ENCODE measurements at places on chromosomes 4 and X.

DNA sequence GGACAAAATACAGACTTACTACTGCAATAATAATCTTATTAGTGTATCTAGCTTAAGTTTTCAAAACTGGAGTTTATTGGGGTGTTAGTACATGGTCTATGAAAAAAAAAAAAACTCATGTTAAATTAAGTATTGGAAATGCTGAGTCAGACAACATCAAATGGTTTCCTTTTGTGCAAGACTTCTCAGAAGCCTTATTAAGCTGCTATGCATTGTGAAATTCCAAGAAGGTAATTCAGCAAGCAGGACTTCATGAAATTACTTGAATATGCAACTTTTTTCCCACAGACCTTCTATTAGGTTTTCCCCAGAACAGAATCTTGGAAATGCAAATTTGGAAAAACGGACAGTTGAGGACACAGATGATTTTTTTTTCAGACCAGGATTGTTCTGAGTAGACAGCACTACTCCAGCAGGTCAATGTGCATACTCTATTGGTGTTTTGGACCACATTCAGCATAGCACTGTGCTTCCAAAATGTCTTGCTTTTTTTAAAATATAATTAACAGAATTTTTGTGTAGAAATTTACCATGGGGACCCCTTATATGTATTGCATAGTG, 568.8 kb upstream of the TENM3 start:
- no peak for DNase-seq

- DNase-seq: no peak
These were observed 85.4 kb downstream of the INTS6L start for GRCh38 chrX:135605906-135606305.

DNA sequence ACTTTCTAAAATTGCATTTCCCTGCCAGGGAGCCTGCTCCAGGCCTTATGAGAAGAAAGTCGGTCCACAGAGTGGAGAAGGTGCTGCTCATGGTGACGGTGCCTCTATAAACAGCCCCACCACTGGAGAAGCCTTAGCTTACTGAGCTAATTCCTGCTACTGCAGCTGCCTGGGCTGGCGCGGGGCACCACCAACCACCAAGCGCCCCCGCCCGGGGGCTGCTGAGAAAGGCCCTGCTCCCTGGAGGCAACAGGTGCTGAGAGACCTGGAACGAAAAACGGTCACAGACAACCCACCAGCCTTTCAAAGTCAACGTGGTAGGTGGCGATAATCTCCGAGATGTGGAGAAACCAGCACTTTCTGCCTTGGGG, 2.9 kb downstream of the HCFC1 start:
- DNase-seq: no peak

GRCh38 chrX:66680451-66680850, 41.6 kb upstream of the EDA2R start:
- DNase-seq: no peak

DNA sequence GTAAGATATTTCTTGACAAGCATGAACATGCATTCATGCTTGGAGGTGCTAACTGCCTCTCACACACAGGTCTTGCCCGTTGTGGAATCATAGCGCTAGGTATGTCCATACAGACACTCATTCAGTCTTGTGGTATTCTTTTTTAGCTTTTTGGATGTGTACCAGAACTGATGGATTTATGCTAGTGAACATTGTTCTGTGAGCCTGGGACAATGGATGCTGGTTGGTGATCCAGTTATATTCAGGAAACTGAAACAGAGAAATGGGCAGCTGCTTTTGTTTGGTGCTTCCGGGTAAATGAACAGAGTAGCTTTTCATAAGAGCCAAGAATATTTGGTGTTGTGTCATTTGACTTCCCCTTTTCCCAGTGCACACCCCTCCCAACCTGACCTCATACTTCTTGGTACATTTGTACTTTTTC, 78.9 kb upstream of the SLC4A4 start:
- DNase-seq: no peak

DNA sequence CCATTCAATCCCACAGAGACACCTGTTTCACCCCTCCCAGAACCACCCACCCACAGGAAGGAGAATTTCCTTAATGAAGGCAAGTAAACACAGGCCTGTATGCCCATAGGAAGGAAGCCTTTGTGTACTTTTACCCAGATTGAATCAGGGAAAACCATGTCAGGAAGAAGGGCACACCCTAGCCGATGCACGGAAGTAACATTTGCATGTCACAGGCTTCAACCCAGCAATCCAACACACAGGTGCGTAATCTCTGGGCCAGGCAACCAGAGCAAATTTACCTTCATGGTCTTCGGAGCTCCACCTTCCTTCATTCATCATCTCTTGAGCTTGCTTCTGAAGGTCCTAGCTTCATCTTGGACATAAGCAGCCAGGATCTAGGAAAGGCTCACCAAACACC, 206.3 kb downstream of the SHROOM3 start:
- DNase-seq: no peak

- DNase-seq: no peak
These were observed at the start of gene BEX4 for GRCh38 chrX:103214870-103215424. TSS of gene BEX4 (plus strand) at chrX:103215108. CDS start at chrX:103216154, 1,046 bp downstream.

DNA sequence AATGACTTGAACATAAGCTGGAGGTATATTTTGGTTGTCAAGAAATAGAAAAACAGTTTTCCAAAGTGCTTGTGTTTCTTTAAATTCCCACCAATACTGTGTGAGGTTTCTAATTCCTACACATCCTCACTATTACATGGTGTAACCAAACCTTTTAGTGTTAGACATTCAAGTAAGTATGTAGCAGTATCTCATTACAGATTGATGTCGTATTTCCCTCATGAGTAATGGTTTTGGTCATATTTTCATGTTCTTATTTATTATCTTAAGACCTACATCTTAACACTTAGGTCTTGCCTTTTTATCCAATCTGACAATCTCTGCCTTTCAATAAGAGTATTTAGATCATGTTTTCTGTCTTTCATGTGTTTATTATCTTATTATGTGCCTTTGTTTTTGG, 253.7 kb upstream of the ANXA10 start:
- no peak for DNase-seq

- DNase-seq: no peak
These were observed 44.2 kb upstream of the TMEM131L start for GRCh38 chr4:153421941-153422340.

DNA sequence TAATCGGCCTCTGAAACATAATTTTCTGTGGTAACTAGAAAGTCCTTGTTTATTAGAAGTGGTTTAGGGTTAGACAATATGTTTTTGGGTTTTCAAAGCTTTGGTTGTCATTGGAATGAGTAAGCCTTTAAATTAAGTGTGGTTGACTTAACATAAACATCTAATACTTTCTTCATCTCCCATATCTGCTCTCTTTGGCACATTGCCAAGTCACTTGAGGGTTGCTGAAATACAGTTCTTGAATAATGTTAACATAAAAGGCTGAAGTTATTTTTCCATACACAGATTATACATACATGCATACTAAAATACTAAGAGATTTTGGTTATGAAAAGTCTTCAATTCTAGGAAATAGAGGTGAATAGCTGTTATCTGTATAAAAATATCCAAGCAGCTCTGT, 241.7 kb upstream of the BMP3 start:
- DNase-seq: no peak

DNA sequence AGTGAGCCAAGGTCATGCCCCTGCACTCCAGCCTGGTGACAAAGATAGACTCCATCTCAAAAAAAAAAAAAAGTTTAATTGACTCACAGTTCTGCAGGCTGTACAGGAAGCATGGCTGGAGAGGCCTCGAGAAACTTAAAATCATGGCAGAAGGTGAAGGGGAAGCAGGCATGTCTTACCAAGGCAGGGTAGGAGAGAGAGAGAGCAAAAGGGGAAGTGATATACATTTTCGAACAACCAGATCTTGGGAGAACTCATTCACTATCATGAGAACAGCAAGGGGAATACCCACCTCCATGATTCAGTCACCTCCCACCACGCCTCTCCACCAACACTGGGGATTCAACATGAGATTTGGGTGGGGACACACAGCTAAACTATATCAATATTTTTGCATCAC, 315.2 kb upstream of the HTR2C start:
- DNase-seq: no peak

- DNase-seq: no peak
These were observed 117.7 kb downstream of the ADAM29 start for GRCh38 chr4:175035905-175036304.

DNA sequence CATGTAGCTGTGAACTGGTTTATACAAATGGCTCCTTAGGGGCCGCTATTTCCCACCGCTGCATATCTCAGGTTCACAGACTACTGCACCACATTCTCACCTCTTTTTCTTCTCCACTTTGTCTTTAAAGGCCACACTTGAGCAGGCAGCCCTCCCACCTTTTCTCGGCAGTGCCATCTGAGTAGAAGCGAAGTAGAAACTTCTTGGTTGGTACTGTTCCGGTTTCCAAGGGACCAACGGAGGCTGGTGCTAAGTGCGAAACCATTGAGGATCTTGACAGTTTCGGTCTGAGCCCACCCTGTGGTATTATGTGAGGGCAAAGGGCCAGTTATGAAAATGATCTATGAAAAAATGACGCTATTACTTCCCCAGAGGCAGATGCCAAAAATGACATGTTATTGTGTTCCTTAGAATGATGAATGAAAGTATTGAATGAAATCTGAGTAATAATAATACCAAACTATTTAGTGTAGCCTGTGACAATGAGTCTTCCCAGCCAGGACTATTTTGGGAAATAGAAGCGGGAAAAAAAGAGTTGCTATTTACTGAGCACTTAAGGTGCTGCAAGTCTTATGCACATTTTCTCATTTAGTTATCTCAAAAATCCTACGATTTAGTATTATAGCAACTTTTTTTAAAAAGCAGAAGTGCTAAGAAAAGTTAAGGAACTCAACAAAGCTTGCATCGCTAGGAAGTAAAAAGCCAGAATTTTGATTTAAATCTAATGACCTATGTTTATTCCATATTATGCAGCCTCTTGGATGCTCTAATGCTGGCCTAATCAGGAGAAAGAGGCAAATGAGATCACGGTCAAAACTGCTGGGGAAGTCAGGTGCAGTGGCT, 29.6 kb upstream of the CHRNA9 start:
- no peak for DNase-seq

DNA sequence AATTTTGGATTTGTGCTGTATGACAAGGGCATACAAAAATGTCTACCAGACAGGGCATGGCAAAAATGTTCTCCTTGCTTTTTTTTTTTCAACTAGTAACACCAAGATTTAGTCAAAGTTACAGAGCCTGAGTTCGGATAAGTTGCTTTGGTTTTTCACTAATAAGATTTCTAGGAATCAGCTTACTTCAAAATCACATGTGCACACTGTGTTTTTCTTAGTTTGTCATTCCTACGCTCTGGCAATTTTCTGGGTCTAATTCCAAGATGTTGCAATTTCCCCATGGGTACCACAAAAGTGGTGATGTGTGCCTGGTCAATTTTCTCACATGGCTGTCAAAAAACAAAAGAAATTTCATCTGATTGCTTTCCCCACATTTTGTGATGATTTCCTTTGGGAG, 6.3 kb downstream of the C1QTNF7 start:
- DNase-seq: no peak

- DNase-seq: no peak
These were observed 1112.4 kb downstream of the STIM2 start for GRCh38 chr4:27973056-27973455.

GRCh38 chr4:164550989-164551712, 202.8 kb upstream of the SMIM31 start:
- no peak for DNase-seq

- DNase-seq: no peak
These were observed 1788.0 kb upstream of the TENM3 start for GRCh38 chr4:180455226-180455625.

- DNase-seq: no peak
These were observed 210.6 kb upstream of the KLF3 start for GRCh38 chr4:38453253-38453881.

- no peak for DNase-seq
These were observed 324.2 kb downstream of the PCDH19 start for GRCh38 chrX:100085846-100086245.

GRCh38 chr4:25809996-25810395, 52.8 kb downstream of the SEL1L3 start:
- no peak for DNase-seq

GRCh38 chrX:34275699-34276098, 143.6 kb upstream of the FAM47A start:
- DNase-seq: no peak

- no peak for DNase-seq
These were observed 824.0 kb downstream of the STIM2 start for GRCh38 chr4:27684610-27685011.

GRCh38 chr4:184911310-184911709, 85.5 kb upstream of the ACSL1 start:
- no peak for DNase-seq

GRCh38 chr4:145446184-145446583, 35.5 kb upstream of the SMAD1 start:
- no peak for DNase-seq

DNA sequence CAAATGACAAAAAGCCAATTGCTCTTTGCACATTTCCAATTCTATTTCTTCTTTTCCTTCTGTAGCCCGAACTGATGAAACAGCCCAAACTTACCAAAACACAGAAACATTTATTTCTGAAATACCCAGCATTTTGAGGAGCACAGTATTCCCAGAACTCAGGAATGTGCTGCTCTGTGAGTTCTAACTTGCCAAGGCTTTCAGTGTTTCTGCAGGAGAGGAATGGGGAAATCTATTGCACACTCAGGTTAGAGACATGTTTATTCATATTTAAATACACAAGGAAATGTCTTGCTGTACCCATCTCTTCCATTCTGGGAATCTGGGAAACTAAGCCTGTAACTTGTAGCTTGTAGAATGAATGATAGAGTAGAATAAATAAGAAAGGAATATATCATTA, 10.7 kb downstream of the TMPRSS11D start:
- no peak for DNase-seq

GRCh38 chr4:8108261-8108660, 50.4 kb downstream of the ABLIM2 start:
- no peak for DNase-seq

All from left renal cortex interstitium (tissue), 4 donors.